HCT116 (cell line): ENCODE measurements at places on chromosomes 2 and 18.
A peak's percentile ranks its signal among the peaks of the same experiment; 100 is the strongest.

- no peak for DNase-seq
These were observed 7.0 kb downstream of the EFEMP1 start for GRCh38 chr2:55916473-55917049.

- DNase-seq: no peak
These were observed 160.5 kb downstream of the SETBP1 start for GRCh38 chr18:44841221-44841620.

DNA sequence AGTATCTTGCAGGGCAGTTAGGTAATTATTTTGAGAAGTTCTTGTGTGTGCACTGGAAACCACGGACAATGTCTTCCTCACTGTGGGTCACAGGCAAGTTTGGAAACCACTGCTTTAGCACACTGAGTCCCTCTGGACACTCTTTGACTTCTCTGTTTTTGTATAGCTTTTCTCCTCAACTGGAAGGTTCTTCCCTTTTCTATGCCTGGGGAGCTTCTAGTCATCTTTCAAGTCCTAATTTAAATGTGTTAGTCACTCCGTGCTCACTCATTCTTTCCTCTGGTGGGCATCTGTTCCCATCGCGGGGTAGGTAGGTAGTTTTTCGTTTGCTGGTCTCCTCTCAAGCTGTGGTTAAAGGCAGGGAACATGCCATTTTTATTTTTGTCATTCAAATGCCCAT, 32.1 kb downstream of the E2F6 start:
- no peak for DNase-seq

- no peak for DNase-seq
These were observed 260.8 kb upstream of the HDAC4 start for GRCh38 chr2:239661334-239662312.

DNA sequence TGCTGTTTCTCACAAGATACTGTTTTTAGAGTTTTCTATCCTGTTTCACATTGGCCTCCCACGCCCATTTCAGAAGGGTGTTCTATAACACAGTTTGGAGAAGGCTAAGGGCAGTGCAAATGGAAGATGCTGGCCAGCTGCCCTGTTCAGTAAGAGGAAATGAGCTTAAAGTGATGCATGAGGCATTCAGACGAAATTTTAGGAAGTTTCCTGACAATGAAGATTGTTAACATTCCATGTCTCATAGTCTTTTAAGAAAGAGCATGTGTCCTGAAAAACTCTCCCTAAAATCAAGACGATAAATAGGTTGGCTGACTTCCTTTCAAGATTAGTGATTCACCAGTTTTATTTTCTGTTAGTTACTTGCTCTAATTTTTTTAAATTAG, 484.2 kb upstream of the NRP2 start:
- no peak for DNase-seq

DNA sequence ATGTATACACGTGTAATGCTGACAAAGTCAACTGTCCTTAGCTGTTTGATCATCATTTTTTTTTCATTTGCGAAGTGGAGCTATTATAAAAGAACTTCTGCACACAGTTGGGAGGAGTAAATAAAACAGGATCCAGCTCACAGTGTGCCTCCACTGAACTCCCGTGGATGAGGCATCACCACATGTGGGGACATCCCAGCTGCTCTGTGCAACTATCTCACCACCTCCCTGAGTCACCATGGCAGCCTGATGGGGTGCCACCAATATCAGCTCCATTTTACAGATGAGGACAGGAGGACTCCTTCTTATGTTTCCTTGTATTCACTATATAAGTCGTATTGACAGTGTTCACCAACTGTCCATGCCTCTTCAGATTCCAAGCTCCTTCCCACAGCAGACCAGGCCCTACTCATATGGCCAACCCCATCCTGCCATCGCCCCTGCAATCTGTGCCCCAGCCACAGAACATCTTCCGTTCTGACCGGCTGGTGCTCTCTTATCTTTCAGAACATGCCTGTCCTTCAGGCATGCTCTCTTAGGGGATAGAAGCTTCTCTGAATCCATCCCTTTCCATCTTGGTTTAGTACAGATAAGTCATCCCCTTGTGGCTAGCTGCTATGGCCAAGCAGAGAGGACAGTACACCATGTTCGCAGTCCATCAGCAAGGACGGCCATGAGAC, 288.1 kb downstream of the RNF144A start:
- no peak for DNase-seq

GRCh38 chr2:46923041-46923528, 7.5 kb upstream of the MCFD2 start:
- no peak for DNase-seq

DNA sequence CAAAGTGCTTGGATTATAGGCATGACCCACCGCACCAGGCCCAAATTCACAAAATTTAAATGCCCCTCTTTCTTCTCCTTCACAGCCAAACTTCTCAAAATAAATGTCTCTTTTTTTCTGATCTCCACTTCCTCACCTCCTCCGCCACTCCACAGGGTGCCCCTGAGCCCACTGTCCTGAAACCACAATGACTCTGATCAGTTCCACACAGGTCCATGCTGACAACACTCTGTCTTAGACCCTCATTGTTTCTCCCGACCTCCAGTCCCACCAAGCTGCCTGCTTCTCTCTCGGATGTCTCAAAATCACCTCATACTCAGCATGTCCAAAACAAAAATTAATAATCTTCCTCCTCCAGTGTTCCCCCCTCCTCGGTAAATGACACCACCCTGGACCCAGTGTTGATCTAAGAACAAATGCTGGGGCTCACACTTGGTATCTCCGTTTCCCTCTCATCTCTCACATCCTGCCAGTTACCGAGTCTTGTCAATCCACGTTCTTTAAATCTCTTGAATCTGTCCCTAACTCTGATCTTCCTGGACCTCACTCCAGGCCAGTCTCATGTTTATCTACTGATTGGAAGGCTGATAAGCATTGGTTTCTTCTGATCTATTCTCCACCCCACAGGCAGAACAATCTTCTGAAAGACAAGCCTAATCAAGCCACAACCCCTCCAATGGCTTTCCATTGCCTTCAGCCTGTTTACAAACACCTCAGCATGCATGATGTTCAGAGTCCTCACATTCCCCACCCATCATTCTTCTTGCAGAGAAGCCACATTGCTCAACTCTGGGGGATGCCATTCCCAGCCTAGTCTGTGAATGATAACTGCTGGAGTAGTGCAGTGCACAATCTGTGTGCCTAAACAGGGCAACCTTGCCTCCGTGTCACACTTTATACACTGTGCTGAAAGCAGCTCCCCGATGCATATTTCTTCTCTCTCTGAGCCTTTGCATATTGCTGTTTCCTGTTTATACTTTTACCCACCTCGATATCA, 12.4 kb upstream of the ANKRD44 start:
- no peak for DNase-seq

DNA sequence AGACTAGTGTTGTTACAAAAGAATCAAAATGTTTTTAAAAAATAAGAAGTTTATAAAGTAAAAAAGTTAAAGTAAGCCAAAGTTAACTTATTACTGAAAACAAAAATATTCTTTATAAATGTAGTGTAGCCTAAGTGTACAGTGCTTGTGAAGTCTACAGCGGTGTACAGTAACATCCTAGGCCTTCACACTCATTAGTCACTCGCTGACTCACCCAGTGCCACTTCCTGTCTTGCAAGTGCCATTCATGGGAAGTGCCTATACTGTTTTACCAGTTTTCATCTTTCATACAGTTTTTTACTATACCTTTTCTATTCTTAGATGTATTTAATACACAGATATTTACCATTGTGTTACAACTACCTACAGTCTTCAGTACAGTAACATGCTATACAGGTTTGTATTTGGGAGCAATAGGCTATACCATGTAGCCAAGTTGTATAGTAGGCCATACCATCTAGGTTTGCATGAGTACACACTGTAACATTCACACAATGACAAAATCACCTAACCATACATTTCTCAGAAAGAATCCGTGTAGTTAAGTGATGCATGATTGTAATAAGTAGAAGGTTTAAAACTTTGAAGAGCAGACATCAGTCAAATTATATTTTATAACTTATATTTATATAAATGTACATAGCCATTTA, 13.4 kb downstream of the SERPINB7 start:
- peak; percentile 68 for DNase-seq

DNA sequence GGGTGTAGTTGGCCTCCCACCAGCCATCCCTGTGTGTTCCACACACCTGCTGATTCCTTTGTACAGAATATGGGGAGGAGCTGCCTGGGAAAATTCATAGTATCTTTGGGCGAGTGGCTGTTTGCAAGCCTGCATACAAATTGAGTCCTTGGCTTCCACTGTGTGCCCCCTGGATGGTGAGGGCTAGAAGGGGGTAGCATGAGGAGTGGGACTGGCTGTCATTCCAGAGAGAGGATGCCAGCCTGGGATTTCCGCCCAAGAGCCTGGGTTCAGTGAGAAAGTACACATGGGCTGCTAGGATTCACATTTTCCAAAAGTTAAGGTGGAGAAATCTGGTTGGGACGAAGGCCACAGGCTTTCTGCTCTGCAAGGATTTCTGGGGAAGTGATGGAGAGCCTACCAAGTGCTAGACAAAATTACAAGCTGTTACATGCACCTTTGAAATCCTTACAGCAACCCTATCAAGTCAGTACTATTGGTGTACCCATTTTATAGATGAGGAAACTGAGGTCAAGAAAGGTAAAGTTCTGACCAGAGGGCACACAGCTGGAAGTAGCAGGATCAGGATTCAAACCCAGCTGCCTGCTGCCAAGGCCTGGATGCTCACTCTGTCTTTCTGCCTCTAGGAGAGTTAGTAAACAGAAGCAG, 606 bp upstream of the TOGARAM2 start:
- no peak for DNase-seq

- DNase-seq: no peak
These were observed 19.7 kb downstream of the CCNYL1 start for GRCh38 chr2:207731138-207731537.

DNA sequence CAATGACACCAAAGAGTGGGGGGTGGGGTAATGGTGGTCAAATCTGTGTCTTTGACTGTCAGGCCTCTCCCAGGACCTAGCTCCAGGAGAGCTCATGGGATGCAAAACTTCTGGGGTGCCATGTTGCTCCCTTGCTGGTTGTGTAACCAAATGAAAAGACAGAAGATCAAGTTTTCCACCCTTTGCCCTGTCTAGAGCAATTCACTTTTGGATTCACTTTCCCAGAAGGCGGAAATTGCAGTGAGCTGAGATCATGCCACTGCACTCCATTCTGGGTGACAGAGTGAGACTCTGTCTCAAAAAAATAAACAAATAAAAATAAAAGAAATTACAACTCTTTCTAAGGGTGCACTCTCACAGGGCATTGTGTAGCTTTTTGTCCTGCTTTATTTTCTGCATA, 34.9 kb upstream of the PLA2R1 start:
- DNase-seq: no peak

- DNase-seq: peak; percentile 48
These were observed 6.6 kb upstream of the OXER1 start for GRCh38 chr2:42770288-42771131.

DNA sequence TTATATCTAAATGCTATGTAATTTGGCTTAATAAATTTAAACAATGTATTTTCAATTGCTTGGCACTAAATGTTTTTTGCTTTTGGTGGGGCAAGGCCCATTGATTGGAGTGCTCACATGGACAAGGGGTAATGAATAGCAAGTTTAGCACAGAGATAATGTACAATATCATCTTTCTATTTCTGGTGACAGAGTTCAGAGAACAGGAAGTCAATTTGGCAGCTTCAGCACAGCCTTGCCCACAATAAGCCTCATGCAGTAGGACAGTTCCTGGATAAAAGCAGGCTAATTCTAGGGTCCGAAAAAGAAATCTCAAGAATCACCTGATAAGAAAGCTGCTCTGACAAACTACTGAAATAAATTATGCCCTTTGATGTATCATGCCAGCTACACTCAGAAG, 443.9 kb upstream of the FSHR start:
- no peak for DNase-seq

- no peak for DNase-seq
These were observed 158.1 kb upstream of the CHAC2 start for GRCh38 chr2:53609551-53609950.

- DNase-seq: no peak
These were observed 39.5 kb downstream of the ARL4C start for GRCh38 chr2:234457421-234457820.

DNA sequence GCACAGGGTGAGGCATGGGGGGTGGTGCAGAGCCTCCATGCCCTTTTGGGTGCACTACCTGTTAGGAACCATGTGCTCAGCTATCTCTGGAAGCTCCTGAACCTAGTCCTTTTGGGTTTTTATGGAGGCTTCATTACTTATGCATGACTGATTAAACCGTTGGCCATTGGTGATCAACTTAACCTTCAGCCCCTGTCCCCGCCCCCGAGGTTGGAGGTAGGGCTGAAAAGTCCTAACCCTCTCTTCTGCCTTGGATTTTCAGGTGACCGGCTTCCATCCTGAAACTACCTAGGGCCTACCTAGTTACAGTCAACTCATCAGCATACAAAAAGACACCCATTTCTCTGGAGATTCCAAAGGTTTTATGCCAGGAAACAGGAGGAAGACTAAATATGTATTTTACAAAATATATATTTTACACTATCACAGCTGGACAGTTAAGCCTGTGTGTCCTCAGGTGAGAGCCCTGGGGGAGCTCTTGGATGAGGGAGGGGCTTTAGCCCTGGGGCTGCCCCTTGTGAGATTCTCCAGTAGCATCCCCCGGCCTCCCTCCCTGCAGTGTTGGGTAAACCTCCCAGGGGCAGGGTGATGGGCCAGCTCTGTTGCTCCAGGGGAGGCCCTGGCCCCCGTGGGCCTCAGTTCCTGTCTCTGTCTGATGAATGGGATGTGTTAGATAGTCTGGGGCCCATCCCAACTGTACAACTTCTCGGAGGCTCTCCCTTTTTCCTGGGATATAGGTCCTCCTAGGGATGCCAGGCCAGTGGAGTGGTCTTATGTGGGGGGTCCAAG, 24.1 kb downstream of the GLI2 start:
- DNase-seq: no peak

- no peak for DNase-seq
These were observed 6.9 kb downstream of the RAB31 start for GRCh38 chr18:9715088-9715343.

DNA sequence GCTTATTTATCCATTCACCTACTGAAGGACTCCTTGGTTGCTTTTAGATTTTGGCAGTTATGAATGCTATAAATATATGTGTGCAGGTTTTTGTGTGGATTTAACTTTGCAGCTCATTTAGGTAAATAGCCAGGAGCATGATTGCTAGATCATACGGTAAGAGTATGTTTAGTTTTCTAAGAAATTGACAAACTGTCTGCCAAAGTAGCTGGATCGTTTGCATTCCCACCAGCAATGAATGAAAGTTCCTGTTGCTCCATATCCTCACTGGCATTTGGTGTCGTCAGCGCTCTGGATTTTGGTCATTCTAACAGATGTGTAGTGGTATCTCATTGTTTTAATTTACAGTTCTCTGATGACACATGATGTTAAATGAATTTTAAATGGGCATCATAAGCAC, 8.7 kb upstream of the DIPK1C start:
- DNase-seq: no peak
